Tongue (tissue), 3 donors: ENCODE measurements at places on chromosomes 13 and 19. TPM values are rescaled to one million over a fixed set of nuclear protein-coding genes. Genes with fewer than 3 reads are reported as not detected.

PEAK3 gene
- total RNA-seq, result not detected

SIGLEC5 gene
- not detected for total RNA-seq

WASF3 gene
- 7.1 TPM for total RNA-seq

SPIB gene
- total RNA-seq, result 0.10 TPM

FBXW9 gene
- 8.0 TPM for total RNA-seq

ZNF66 gene
- total RNA-seq, result 8.4 TPM

NLRP7 gene
- total RNA-seq, result not detected

SLC7A9 gene
- not detected for total RNA-seq

ZNF98 gene
- 2.3 TPM for total RNA-seq

ZNF729 gene
- total RNA-seq, result 0.10 TPM

MYPOP gene
- 1.6 TPM for total RNA-seq

HSH2D gene
- total RNA-seq, result 1.1 TPM

CEACAM7 gene
- 10.8 TPM for total RNA-seq

ADM5 gene
- 0.92 TPM for total RNA-seq

ZNF296 gene
- not detected for total RNA-seq

ARHGEF7 gene
- total RNA-seq, result 181 TPM

ENOX1 gene
- total RNA-seq, result 11.8 TPM

FCER2 gene
- not detected for total RNA-seq

SPACA6 gene
- total RNA-seq, result 6.9 TPM

C19orf18 gene
- 0.82 TPM for total RNA-seq

ZNF491 gene
- total RNA-seq, result 4.4 TPM

SPTBN4 gene
- 0.92 TPM for total RNA-seq

ZNF578 gene
- 7.0 TPM for total RNA-seq

CD177 gene
- 3.3 TPM for total RNA-seq

OR7C1 gene
- total RNA-seq, result 0.31 TPM

CLEC17A gene
- 1.0 TPM for total RNA-seq

VSIG10L gene
- 2.5 TPM for total RNA-seq

LMTK3 gene
- total RNA-seq, result 0.92 TPM

MEIOSIN gene
- not detected for total RNA-seq

ATP12A gene
- 0.21 TPM for total RNA-seq

CEACAM3 gene
- not detected for total RNA-seq

HNRNPM gene
- 125 TPM for total RNA-seq

ABCA7 gene
- total RNA-seq, result 22.1 TPM

ATP8B3 gene
- total RNA-seq, result 1.9 TPM

CERS1 gene
- 7.7 TPM for total RNA-seq
